Upper lobe of right lung (tissue), 1 donor: ENCODE measurements at places on chromosomes 12 and 14.

DNA sequence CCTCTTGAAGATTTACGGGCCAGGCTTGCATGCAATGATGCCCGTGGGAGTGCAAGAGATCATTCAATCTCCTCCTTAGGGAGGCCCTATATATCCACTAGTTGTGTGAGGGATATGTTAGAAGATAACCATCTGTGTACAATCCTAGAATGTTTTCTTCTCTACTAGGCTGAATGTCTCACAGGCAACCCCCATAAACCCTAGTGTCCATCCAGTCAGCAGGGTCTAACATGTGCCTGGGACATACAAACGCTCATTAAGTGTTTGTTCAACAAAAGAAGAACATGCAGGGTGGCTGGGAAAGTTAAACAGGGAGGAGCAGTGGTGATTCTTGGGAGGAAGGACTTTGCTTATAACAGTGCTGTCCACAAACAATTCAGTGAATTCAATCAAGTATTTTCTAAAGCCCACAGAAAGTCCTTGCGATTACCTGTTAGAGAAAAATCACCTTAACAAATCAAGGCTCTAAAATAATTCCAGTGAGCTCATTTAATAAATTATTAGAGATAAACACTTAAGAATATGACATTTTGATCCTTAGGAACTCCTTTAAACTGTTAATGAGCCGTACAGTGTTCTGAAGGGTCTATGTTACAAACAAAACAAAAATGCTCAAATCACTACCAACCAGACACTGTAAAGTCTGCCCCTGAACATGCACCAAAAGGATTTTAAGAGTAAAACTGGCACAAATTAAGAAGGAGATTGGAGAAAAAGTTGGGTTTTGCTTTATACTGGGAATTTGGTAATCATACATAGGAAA lies 96.6 kb upstream of the FERMT2 start:
- DNase-seq = no peak

DNA sequence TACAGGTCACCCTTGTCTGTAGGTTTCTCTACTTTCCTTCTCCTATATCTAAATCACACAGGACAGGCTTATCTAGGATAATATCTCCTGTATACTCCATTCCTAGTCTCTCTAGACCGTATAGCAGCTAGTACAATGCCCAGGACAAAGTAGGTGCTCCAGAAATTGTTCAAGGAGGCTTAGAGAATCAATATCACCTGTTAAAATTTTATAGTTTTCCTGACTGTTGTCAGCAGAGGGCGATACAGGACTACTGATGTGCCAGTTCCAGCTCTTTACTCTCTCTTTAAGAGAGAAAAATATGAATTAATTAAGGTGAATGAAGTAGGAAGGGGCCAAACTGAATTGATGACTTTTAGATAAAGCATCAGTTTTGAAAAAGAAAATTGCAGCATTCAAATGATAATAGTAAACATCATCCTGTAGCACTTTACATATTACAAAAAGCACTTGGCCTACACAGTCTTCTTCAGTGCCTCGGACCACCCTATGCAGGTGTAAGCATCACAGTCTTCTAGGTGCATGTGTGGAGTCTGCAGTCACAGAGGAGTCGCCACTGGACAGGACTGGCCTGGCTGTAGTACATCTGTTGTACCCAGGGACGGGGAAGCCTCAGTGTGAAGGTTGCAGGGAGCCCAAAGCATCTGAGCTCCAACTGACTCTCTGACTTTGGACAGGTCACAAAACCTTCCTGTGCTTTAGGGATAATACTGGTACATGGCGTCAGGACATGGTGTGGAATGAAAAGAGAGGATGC lies 61.9 kb upstream of the MAX start:
- no peak for DNase-seq

DNA sequence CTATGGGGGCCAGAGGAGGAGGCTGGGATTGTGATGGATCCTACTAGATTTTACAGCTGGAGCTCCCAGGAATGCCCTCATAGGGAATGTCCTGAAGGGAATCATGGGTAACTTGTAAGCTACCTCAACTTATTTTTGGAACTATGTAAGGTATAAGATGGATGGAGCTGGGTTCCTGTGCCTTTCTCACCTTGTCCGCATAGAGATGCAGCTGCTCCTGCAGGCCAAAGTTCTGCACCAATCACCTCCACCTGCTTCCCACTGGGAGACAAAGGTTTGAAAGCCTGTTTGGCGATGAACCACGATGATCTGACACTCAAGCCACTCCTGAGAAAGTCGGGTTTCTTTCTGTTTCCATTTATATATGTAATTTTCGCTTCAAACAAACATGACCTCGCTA lies 648 bp upstream of the AKAP5 start:
- DNase-seq = no peak

DNA sequence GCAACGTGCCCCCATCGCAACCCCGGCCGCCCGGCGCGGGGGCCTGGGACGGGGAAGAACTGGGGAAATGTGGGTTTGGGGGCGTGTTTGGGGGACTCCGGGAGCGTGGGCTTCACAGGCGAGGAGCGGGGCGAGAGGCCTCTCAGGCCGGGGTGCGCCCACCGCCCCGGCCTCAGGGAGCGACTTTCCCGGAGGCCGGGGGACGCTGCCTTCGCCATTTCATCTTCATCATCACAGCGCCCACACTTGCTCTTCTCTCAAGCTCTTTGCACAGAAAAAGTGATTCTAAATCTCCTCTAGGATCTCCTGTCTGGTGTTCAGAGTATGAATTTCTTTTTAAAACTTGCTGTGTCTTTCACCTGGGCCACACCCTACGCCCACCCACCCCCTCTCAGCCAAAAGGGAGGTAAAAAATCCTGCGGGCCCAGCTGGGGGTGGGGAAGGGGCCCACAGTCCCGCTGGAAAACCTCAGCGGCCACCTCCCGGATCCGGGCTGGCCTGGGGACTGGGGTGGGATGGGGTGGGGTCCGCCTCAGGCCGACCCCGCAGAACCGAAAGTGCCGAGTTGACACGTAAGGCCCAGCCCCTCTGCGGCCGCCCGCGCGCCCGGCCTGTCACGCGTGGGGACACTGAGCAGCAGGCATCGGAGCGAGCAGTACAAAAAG lies 7.4 kb downstream of the CDKN1B start:
- no peak for DNase-seq

DNA sequence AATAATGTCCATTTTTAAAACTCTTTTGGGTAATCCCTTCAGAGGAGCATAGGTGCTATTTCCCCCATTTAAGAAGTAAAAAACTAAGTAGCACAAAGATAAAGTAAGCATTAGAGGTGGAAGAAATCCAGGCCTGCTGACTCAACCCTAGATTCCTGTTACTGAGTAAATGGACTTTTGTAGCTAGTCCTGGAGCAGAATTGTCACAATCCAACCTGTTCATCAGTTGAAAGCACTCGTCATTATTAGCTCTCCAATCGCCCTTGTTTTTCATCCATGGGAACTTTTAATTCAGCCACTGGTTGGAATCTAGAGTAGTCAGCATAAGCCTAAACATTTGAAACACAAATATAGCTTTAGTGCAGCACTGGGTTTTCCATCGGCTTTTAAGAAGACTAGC lies 139.5 kb upstream of the AMIGO2 start:
- no peak for DNase-seq

GRCh38 chr12:81231574-81232368 lies 153.9 kb downstream of the ACSS3 start:
- DNase-seq = no peak

GRCh38 chr14:92903359-92903758 lies 19.6 kb upstream of the CHGA start:
- no peak for DNase-seq

DNA sequence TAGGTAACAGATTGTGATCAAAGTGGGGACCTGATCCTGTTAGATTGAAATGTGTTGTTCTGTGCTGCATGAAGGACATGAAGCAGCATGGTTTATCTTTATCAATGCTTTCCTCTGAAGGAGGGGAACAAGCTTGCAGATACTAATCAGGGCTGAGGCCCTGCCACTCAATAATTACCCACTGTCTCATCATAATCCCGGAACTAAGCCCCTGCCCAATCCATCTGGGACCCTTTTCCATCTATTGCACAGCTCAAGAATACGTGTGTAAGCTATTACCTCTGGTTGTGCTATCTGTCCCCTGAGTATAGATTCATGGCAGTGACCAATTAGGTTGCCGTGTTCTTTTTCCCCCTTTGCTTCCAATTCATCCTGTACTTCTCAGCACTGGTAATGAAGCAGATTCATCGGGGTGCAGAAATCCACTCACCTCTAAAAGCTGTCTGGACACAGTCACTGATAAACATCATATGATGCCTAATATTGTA lies 67.8 kb downstream of the OTX2 start:
- no peak for DNase-seq

DNA sequence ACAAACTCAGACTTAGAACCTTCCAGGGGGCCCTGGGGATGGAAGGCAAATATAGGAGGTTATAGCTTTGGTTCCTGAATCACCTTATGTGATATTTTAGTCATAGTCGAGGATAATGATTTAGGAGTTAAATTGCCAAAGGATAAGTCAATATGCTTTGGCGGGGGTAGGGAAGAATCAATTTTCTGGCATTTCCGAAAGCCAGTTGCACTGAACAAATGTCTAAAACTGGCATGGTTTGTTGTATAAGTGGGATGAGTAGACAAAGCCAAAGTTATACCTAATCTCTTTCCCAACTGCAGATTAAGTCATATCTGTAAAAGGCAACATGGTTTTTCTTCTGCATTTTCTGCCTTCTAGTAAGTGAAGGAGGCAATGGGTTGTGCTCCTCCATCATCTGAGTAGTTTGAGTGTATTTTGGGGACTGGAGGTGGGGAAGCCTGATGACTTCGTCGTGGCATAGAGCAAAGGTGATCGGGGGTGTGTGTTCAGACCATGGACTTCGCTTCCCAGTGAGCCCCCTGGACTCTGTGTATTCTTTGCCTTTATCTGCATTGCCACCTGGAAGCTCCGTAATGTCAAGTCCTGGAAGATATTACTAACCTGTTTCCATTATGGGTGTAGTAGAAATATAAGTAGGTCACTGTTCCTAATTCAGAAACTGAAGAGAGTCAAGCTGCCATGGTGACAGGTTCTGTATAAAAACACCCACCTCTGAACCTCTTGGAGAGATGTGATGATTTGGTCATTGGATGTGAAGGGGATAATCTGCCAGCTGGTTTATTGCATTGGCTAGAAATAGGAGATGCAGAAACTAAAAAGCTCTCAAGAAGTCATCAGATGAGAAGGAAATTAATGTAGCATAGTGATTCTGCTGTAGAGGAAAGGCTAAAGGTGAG lies 24.5 kb downstream of the PPFIBP1 start:
- no peak for DNase-seq

- no peak for DNase-seq
Measured at GRCh38 chr14:93982230-93983007, 6.0 kb upstream of the ASB2 start.

DNA sequence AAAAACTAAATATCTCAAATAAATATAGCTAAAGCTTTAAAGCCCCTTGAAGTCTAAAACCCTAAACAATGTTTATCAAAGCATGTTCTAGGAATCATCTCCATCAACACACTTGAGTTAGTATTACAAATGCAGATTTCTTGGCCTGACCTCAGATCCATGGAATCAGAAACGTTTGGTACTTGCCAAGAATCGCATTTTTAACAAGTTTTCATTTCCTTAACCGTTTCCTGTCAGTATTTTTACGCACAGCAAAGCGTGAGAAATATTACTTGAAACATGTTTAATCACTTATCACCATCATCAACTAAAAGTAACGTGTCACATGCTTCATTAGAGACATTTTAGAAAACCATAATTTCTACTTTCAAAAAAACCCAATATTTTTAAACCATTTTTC lies 9.7 kb downstream of the SLCO1C1 start:
- no peak for DNase-seq

GRCh38 chr14:44912041-44912869 lies 49.5 kb downstream of the KLHL28 start:
- no peak for DNase-seq
